ENCODE measurements at places on chromosomes 12 and 14.

GRCh38 chr14:102043251-102044025, 43.4 kb downstream of the HSP90AA1 start:
- no peak for DNase-seq

GRCh38 chr12:72268386-72268785, 3.8 kb upstream of the TRHDE start:
- DNase-seq: no peak

DNA sequence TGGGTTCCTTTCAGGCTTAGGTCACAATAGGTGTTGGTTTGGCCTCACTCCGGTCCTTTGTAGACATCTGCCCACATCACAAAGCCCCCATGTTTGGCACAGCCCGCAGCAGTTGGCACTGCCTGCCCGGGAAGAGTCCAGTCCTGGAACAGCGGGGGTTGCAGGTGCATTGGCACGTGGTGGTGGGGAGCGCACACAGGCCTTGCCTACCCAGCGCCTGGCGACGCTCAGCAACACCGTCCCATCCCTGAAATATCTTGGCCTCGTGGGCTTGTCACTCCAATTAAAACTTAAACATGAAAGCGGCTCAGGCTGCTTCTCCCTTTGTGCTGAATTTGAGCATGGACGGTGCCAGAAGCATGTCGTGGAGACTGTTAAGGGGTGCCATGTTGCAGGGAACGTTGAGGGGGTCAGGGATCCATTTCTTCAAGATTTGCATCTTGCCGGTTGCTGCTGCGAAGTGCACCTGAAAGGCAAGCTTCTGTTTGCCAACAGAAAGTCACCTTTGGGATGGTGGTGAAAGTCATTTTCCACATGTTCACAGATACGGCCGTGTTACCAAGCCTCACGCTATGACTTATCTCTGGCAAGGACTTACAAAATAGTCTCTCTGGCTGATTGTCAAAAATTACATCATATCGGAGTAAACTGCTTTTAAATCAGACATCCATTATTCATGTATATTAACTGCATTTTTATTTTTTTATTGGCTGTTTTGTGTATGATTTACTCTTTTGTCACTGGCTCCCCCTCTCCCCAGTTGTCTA, 91.5 kb downstream of the FBXW8 start:
- DNase-seq: no peak

- DNase-seq: no peak
Measured at GRCh38 chr12:104651811-104652210, 195.1 kb downstream of the CHST11 start.

GRCh38 chr14:90137807-90138206, 76.0 kb downstream of the KCNK13 start:
- no peak for DNase-seq
